ENCODE measurements at places on chromosomes 13 and 19.

DNA sequence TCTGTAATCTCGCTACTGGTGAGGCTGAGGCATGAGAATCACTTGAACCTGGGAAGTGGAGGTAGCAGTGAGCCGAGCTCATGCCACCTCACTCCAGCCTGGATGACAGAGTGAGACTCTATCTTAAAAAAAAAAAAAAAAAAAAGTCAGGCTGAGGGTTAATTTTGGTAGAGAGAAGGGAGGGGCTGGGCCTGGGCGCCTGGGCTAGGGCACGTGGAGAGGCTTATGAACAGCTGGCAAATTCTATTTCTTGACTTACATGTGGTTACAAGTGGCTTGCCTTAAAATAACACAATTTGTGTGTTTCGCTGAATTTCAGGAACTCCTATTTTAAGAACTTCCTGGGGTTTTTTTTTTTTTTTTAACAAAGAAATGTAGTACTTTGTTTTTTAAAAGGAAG lies 47.6 kb upstream of the MAP3K10 start:
- DNase-seq, result no peak

- no peak for DNase-seq
These were observed 6.6 kb upstream of the ESD start for GRCh38 chr13:46803586-46803985.

DNA sequence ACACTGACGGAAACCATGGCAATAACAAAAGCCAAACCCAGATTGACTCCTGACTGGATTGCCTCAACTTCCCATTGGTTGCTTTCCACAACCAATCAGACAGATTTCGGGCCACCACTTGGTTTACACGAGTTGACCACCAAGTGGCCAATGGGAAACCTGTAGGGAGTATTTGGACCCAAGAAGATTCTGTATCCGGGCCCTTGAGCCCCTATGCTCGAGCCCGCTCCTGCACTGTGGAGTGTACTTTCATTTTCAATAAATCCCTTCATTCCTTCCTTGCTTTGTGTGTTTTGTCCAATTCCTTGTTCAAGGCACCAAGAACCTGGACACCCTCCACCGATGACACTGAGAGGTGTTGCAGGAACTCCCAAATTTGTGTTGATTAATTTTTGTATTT lies 24.1 kb upstream of the URI1 start:
- DNase-seq, result no peak

DNA sequence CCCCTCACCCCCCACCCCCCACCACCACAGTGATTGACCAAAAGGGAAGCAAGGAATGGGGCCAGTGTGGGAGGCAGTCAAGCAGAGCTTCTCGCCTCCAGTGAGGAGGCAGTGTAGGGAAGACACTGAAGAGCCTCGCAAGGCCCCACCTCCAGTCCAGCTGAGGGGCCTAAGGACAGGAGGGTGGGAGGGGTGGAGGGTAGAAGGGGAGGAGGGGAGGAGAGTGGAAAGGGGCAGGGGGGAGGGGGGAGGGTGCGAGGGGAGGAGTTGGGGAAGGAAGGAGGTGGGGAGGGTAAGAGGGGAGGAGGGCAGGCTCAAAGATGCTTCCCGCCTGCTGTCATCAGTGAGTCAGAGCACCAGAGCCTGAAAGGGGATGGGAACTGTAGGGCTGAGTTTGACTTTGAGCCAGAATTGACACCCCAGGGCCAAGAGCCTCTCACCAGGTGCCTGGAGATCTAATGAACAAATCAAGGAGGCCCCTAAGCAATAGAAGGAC lies 786.2 kb downstream of the UQCRFS1 start:
- no peak for DNase-seq

DNA sequence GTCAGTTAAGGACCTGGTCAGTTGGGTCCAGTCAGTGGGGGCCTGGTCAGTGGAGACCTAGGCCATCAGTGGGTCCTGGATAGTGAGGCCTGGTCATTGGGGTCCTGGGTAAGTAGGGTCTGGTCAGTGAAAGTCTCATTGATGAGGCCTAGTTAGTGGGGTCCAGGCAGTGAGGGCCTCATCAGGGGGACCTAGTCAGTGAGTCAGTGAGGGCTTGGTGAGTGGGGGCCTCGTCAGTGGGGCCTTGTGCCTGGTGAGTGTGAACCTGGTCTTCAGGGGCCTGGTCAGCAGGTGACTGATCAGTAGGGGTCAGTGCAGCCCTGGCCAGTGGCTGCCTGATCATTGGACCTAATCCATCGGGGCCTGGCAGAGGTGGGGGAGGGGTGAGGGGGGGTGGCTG lies 42.6 kb upstream of the TPM4 start:
- DNase-seq, result no peak

DNA sequence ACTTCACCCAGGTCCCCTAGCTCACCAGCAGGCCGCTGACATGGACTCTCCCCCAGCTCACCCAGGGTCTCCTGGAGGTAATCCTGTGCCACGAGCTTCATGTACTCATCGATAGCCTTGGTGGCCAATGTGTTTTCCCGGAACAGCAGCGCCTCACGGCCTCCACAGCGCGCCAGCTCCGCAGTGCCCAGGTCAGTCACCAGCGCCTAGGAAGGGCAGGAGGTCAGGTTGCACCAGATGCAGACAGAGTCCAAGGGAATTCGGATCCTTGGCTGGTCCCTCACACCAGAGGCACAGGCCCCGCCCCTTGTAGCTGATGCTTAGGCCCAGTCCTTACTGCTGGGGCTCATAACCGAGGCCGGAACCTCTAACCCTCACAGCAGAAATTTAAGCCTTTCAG lies 6.7 kb upstream of the WIZ start:
- no peak for DNase-seq

DNA sequence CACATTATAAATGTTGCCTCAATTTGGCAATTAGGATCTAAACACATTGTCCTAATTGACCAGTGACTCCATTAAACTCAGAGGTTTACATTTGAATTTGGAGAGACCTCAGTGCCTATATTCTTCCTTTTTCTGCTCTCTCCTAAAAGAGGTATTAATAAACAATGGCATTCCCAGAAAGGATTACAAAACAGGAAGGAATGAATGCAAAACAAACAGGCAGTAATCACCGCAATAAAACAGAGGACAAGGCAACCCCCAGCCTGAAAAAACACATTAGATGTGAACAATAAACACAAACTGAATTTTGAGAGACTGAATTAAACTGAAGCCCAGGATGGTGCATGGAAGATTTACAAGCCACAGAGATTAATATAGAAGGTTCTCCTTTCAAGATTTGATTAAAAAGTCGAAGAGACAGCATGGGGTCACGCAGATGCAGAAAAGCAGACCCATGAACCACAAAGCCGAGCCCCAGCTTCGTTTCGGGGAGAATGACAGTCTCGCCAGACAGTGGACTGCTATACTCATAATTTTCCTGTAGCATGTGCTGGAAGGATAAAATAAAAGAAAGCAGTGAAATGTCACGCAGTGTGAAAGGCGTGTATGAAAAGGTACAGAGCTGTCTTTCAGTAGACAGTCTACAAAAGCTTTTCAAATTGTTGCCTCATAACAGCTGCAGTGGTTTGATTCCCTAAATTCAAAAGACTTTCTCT lies 503.0 kb downstream of the LIG4 start:
- peak; percentile 32 for DNase-seq

- no peak for DNase-seq
These were observed 56.6 kb downstream of the FRY start for GRCh38 chr13:32087955-32088747.

- DNase-seq, result no peak
These were observed 714 bp downstream of the CCDC106 start for GRCh38 chr19:55648585-55649267.

GRCh38 chr19:10237702-10238101 lies 6.6 kb upstream of the S1PR2 start:
- DNase-seq, result peak; percentile 10

GRCh38 chr13:51556740-51557139 lies 27.5 kb upstream of the WDFY2 start:
- DNase-seq, result no peak

GRCh38 chr13:52808842-52809219 lies 39.6 kb downstream of the PCDH8 start:
- DNase-seq, result no peak

- DNase-seq, result no peak
These were observed 653 bp downstream of the MVB12A start for GRCh38 chr19:17420475-17420924.

GRCh38 chr19:35704218-35704617 lies at the start of gene ZBTB32:
Gene ZBTB32 (plus strand): TSS chr19:35704558. CDS start chr19:35714627, 10,069 bp downstream.
- DNase-seq, result no peak

DNA sequence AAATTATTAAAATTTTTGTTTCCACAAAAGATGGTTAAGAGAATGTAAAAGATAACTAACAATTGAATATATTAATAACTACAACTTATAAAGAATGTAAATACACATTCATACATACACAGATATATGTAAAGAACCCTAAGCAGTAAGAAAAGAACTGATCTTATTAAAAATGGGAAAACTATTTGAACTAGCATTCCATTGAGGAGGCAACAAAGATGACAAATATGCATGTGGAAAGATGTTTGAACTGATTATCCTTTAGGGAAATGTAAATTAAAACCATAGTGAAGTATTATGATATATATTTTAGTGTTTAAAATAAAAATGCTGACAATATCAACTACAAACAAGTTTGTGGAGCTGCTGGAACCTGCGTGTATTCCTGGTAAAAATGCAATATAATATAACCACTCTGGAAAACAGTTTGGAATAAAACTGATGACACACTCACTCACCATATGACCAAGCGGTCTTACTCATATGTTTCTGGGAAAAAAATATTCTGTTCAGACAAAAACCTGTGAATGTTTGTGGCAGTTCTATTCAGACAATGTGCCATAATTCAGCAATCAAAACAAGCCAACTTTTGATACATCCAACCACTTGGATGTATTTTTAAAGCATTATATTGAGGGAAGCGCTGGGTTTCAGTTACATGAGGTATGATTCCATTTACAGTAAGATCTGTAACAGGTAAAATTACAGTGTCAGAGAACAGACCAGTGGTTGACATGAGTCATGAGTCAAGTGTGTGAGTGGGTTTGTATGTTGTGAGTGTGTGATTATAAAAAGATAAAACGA lies 694.4 kb upstream of the SLITRK5 start:
- DNase-seq, result no peak

GRCh38 chr13:40028446-40028845 lies 373.0 kb downstream of the COG6 start:
- DNase-seq, result no peak

- no peak for DNase-seq
These were observed 239.7 kb downstream of the FGF9 start for GRCh38 chr13:21910546-21910945.
